ENCODE measurements at places on chromosomes 16 and 17.

DNA sequence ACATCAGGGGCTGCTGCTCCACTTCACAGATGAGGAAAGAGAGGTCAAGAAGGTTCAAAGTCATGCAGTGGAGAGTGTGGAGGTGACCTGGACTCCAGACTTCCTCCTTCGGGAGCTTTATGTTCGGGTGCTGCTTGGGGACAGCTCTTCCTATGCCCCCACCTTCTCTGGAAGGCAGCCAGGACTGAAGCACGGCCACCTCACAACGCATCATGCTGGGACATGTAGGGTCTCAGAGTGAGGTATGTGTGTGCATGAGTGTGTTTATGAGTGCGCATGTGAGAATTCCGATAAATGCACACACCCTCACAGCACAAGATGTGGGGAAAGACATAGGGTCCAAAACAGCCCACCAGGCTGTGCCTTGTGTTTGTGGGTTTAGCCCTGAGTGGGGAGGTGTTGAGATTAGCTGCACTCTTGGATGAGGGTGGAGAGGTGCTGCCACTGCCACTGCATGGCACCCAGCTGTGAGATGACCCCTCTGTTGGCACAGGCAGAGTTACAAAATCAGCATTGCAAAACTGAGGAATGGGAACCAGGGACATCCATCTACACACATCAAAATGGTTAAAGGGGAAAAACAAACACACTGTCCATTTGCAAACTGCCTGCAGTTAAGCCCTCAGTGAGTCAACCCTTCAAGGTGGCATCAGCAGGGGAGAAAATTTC, 367.4 kb downstream of the SEC14L1 start:
- DNase-seq = no peak

GRCh38 chr17:883586-883962, 96.0 kb downstream of the NXN start:
- DNase-seq = no peak

DNA sequence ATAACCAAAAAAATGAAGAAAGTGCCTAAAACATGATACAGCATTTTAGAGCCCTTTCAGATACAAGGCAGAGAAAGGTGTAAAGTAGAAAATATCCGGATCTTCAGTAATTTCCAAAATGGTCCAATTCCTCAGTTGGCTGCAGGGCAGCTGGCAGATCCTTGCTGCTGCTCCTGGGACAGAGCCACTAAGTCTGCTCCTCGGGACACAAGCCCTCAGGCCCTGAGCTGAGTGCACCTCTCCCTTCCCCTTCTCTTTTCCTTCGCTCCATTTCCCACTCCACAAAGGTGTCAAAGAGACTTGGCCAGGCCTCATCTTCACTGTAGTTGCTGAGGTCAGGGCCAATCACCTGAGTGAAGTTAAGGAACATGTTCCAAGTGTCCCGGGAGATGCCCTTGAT, 40.5 kb downstream of the DCUN1D3 start:
- DNase-seq = no peak

DNA sequence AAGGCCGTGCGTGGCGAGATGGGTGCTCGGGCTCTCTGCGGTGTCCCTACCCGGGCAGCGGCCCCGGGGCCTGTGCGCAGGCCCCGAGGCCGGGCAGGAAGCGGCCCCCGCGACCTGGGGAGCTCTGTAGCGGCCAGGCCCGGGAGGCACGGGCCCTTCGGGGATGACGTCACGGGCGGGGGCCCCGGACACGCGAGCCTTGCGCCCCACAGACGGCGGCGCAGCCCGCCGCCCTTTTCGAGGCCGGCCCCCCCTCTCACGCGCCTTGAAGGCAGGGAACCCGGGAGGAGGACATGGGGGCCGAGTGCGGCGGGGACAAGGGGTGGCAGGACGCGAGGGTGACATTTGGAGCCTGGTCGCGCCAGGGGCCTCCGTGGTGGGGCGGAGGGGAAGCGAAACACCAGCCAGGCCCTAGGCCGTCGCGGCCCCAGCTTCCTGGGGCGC, 1.1 kb downstream of the RAI1 start:
- peak; percentile 43 for DNase-seq

- no peak for DNase-seq
These were observed 121.7 kb upstream of the SDK2 start for GRCh38 chr17:73765824-73766563.

DNA sequence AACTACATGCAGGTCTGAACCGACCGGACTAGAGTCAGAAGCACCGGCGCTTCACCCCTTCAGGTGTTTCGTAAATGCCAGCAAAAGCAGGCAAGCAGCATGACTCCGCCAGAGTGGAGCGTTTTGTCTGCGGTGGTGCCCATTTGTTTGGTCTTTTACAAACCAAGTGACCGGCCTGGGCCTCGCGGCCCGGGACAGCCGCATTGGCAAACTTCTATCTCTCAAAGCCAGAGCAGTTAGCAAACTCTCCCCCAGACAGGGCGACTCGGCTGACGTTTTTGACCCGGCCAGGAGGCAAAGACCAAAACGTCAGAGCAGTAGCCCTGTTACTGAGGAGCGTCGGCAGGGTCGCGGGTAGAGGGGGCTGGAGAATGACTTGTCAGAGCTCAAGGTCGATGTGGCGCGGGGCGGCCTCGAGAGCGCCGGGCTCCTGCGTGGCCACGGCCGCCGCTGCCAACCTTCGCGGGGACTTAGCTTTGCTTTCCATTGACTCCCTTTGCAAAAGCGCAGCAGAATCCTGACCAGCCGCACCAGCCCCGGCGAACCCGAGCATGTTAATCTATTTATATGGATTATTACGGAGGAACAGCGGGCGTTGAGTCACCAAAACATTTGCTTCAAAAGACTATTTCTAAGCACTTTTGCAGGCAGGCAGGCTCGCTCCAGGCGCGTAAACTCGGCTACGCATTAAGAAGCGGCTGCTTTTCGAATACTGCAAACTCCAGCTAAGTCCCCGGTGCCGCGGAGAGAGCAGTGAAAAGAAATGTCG, 763 bp upstream of the SOX9 start:
- no peak for DNase-seq

DNA sequence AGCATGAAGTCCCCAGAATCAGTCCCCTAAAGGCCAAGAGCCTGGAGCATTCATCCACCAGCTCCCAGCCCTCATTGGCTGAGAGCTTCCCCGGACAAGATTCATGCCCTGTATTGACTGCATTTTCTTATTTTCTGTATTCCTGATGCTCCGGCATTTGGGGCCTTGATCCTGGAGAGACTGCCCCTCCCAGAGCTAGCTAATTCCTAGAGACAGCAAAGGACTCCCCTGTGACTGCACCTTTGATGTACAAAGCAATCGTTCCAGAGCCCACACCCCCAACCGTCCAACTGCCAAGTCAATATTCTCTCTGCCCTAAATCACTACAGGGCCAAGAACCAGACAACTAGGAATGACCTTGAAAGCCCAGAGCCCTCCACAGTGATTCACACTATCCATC, 93.4 kb upstream of the CDH5 start:
- DNase-seq = no peak

DNA sequence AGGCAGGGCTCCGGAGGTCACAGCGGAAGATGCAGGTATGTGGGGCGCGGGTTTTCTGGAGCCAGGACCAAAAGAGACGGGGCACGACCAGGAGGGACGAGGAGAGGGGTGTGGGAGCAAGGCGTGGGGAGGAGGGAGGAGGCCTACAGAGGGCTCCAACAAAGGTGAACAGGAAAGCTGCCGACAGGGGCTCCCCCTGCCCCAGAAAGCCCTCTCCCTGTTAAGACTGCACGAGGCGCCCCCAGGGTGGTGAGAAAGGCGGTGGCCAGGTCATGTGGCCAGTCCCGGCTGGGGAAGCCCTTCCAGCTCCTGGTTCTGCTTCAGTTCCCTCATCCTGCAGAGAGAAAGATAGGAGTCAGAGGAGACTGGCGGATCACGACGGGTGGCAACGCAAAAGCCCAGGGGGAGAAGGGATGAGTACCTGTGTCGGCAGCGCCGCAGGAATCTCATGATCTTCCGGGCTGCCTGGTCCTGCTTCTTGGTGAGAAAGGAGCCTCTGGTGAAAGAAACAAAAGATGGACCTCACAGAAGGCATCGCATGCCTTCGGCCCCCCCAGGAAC, 949 bp upstream of the SPAG7 start:
- DNase-seq = no peak

DNA sequence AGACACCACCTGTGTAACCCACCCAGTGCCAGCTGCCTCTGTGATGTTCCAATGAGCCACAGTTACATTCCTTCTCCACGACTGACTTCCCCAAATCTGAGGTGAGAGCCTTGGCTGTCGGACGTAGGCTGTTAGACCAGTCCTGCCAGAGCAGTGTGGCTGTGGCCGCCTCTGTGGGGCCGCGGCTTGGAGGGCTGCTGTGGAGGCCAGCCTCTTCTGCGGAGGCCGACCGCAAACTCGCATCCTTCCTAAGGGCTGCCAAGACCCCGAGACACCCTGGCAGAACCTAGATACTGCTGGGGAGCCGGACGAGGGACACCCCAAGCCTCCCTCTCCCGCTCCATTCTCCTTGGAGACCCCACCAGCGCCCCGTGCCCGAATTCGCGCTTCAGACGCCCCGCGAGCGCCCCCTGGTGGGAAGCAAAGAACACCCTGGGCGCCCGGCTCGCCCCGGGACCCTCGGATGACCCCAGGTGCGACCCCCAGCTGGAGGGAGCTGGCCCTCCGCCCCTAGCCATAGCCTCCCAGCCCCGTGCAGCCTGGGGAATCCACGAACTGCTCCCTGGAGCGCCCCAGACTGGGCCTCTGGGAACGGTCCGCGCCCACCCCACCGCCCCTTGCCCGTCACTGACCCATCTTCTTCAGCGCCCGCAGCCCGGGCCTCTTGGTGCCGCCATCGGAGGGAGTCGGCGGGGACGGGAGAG, 547 bp downstream of the PLCD3 start:
- peak; percentile 13 for DNase-seq

DNA sequence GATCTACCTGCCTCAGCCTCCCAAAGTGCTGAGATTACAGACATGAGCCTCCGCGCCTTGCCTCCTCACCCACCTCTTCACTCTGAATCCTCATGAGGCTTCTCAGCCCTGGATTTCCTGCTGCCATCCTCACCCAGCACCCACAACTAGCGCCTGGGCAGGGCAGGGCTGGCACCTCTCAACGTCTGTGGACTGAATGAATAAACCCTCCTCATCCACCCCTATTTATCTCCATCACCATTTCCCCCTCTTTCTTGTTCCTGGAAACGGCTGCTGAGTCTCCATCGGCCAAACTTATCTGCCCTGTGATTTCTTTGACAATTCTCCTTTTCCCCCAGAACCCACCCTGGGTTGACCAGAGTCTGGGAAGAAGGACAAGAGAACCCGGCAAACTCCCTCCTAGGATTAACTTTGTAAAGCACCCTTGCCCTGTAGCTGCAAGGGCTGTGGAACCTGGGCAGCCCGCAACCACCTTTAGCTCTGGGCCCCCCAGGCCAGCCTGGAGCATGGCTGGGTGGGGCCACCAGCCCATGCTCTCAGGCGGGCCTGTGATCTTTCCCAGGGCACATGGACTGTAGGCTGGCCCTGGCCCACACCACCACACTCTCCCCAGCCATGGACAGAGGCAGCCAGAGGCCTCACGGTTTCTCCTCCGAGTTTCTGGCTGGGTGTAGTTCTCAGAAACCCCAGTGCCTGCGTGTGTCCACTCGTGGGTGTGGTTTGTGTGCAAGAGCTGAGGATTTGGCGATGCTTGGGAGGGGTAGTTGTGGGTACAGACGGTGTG, 2.4 kb downstream of the SPN start:
- DNase-seq = no peak

- no peak for DNase-seq
These were observed 89.4 kb upstream of the TNRC6C start for GRCh38 chr17:77869041-77869599.

GRCh38 chr16:86968866-86969265, 348.3 kb downstream of the C16orf95 start:
- DNase-seq = no peak

- DNase-seq = no peak
These were observed 12.3 kb upstream of the SPAG9 start for GRCh38 chr17:51132964-51133319.

DNA sequence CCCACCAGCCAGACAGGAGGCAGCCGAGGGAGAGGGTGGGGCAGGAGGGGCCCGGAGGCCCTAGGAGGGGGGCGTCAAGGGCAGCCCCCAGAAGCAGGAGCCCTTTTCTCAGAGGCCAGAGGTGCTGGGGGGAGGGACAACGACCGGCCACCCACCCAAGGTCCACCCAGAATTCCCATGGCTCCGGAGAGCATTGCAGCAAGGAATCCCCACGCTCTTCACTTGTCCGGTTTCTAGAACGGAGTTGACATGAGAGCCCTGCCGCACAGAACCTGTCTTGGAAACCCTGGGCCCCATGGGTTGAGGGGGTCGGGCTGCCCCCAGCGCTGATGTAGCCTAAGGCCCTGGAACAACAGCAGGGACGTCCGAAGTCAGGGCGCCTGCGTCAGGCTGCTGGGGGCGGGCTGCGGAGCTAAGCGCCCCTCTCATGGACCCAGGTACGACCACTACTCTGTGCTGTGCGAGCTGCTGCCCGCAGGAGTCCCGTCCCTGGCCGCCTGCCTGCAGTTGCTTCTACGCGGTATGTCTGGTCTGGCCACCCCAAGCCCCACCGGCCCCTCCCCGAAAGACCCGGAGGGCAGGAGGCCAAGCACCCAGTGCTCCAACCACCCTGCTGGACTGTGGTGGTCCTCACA, 11.2 kb downstream of the CYBC1 start:
- DNase-seq = no peak

- no peak for DNase-seq
These were observed 400.9 kb upstream of the CDH5 start for GRCh38 chr16:65965628-65966027.

DNA sequence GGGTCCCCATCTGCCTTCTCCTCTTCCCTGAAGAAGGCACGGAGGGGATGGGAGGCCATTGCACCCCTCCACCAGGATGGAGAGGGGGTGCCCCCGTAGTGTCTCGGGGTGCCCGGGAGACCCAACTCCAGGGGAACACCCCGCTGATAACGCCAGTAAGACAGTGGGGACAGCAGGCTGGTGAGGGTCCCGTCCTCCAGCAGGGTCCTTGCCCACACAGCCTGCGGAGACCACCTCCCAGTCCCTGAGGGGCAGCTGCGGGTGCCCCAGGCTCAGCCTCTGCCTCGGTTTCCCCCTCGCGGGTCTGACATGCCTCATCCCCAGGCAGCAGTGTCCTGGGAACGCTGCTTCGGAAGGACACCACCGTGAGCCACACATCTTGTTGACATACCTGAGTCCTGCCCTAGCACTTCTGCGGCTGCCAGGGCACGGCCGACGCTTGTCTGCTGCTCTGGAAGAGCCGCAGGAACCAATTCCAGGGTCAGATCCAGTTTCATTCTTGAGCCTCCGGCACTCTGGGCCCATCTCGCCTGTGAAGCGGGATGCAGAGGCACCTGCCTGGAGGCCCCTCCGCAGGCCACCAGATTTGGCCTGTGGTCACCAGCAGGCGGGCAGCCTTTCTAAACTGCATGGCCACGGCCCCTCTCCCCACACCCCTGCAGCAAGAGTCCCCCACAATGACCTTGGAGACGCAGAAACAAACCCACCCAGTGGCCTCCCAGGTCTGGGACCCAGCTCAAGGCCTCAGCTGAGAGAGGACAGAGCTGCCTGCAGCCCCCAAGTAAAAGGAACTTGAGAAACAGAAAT, 39.9 kb upstream of the ZC3H18 start:
- DNase-seq = no peak

- DNase-seq = peak; percentile 89
These were observed 150.8 kb downstream of the C16orf78 start for GRCh38 chr16:49524216-49524946.
